ENCODE measurements at places on chromosomes 6 and 20.
A peak's percentile ranks its signal among the peaks of the same experiment; 100 is the strongest.

DNA sequence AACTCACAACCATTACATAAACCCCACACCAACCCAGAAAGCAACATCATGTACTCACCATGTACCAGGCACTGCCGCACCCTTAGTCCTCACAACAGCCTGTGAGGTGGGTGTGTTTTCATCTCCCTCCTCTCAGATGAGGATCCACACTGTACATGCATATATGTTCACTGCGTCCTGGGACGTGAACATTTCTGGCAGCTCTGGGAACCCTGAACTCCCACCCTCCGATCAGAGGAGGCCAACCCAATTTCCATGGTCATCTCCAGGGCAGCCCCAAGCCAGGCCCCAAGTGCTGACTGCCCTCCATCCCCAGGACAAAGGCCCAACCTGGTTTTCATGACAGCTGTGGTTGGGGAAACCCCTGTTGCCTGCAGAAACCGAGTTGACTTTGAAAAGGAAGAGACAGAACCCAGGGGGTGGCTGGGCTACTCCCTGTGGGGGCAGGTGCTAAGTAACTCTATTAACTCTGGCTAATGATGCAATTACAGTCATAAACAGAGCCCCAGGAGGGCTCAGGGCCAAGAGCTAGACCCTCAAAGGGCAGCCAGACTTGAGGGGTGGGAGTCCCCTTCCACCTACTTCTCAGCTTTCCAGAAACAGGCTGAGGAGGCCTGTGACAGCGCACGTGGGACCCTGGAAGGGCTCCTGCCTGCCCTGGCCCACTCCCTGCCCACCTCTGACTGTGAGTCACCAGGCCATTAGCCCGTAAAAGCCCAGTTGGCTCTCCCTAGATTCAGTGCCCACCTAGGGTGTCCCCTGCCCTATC, 2.6 kb downstream of the TFEB start:
- no peak for DNase-seq

DNA sequence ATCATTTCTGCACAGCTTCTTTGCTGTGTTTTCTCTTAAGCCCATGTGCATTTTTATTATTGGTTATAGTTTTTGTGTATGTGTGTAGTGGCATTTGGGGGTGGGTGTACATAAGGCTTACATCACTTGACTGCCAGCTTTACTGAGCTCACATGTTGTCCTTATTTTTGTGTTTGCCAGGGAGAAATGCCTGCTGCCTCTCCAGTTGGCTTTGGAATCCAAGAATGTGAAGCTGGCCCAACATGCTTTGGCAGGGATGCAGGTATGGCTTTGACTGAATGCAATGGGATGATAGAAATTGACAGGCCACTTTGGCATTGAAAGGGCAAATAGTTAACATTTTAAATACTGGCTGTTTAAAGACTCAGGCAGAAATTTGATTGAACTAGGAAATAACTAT, 11.4 kb downstream of the PBOV1 start:
- no peak for DNase-seq

- DNase-seq: no peak
Observed at GRCh38 chr6:106972500-106972899, 2.0 kb downstream of the CD24 start.

GRCh38 chr6:137432054-137432611, 62.1 kb downstream of the OLIG3 start:
- DNase-seq: no peak

DNA sequence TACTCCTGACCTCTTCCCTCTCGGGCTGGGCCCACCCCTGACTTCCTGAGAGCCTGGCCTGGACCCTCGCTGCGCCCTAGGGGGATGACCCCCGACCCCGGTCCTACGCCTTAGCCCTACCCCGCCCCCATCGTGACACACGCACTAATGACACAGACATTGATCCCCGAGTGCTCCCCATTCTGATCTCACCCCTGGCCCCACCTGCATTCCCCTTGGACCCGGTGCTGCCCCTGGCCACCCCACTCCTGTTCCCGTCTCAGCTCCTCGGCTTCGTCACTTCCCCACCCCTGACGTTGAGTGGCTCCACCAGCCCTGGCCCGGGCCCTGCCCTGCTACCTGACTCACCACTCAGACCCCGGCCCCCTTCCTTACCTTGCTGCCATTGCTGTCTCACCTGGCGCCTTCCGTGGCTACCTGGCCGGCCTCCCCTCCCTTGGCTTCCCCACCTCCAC, 12.1 kb downstream of the RBCK1 start:
- no peak for DNase-seq

DNA sequence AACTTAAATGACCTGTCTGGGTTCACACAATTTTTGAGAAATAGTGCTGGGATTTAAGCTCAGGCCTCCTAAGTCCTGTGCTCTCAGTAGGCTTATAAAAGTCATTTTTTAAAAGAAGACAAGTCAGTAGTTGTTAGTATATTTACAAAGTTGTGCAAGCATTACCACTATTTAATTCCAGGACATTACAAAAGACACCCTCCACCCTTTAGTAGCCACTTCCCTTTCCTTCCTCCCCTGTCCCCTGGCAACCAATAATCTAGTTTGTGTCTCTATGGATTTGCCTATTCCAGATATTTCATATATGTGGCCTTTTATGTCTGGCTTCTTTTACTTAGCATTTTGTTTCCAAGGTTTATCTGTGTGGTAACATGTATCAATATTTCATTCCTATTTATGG, 37.6 kb downstream of the HMGN3 start:
- no peak for DNase-seq

- peak; percentile 31 for DNase-seq
Observed at GRCh38 chr6:155412335-155412734, 43.3 kb downstream of the NOX3 start.

DNA sequence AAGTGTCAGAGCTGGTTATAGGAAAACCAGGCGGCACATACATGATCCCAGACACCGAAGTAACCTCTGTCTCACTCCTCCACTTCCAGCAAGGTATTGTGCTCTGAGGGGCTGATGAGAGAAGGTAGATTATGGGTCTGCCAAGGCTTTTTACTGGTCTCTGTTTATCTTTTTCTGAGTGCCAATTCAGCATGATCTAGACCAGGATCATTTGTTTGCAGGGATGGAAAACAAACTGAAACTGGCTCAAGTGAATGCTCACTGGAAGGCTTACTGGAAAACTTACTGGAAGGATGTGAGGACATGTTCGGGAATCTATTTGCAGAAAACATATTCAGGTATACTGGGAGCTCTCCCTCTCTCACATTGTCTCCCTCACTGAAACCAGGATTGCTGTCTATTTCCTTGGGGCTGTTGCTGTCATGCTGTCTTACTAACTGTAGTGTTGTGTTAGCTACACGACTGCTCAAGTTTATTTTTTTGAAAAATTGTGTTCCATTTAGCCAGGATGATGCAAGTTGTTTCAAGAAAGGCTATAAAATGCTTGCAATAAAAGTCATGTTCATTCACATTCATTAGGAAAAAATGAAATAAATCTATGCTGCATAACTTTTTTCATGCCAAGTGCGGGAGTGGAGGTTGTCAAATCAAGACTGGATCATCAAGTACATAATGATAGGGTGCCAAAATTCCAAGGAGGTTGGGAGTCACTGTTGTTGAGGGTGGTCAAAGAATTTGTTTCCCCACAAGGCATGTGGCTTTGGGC, 37.0 kb downstream of the KLHL31 start:
- DNase-seq: peak; percentile 89

DNA sequence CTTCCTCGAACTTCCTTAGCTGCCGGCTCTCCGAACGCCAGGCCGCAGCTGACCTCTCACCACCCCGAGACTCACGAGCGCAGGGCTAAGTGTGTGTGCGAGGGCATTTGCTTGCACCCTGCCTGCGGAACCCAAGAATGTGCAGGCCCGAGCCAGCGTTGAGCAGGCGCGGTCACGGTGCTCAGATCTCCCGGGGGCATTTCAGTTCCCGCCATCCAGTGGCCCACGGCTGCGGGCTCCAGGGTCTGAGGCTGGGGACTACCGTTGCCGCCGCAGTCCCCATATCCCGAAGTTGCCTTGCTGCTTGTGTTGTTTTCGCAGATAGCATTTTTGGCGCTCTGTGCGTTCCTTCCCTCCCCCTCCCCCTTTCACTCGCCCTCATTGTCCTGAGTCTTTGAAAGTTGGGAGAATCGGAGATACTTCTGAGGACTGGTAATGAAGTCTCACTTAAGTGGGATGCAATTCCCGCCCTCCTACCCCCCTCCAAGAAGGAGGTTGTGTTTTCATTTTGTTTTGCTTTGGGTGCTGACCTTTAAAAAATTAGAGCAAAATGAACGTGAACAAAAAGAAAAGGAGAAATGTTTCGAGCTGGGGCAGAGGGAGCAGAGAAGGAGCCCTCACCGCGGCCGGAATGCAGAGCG, 1.7 kb downstream of the NR2E1 start:
- no peak for DNase-seq

DNA sequence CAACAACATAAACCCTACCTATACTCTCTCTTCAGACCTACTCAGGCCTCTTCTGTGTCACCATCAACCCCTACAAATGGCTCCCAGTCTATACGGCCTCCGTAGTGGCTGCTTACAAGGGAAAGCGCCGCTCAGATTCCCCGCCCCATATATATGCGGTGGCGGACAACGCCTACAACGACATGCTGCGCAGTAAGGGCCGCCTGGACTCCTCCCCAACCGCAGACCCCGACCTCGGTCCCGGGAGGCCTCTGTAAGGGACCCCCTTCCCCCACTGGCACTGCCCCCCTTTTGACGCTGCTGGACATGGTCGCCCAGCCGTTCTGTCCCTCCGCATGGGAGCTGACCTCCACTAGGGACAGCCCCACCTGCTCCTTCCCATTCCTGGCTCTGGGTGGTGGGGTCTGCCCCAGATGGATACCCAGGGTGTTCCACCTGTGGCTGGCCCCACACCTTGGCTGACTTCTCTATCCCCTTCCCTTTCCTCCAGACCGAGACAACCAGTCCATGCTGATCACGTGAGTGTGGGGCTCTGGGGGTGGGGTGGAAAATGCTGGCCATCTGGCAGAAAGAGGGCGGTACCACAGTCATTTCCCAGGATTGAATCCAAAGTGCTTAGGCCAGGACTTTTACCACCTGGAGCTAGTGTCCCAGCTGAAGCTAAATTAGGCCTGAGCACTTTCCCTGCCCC, 25.0 kb downstream of the MYH7B start:
- peak; percentile 13 for DNase-seq

GRCh38 chr6:138257638-138258040, 39.3 kb upstream of the PBOV1 start:
- DNase-seq: no peak

All from fibroblast of mammary gland (primary cell).